ENCODE measurements at places on chromosomes 7 and 10.

DNA sequence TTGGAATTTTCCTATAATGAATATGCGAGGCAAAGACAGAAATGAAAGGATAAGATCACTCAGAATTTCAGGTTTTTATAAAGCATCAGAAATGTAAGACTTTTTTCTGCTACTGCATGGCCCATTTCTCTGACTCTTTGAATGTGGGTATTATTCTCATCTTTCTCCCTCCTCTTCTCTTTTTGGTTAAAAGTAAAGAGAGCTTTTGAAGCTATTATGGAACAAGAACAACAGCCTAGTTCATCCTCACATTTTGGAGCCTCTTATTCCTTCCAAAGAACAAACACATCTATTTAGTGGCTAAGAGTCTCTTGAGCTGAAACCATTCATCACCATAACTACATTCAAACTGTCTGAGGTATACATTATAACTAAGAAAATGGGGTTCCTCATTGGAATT lies 19.4 kb upstream of the ATRNL1 start:
- no peak for DNase-seq

DNA sequence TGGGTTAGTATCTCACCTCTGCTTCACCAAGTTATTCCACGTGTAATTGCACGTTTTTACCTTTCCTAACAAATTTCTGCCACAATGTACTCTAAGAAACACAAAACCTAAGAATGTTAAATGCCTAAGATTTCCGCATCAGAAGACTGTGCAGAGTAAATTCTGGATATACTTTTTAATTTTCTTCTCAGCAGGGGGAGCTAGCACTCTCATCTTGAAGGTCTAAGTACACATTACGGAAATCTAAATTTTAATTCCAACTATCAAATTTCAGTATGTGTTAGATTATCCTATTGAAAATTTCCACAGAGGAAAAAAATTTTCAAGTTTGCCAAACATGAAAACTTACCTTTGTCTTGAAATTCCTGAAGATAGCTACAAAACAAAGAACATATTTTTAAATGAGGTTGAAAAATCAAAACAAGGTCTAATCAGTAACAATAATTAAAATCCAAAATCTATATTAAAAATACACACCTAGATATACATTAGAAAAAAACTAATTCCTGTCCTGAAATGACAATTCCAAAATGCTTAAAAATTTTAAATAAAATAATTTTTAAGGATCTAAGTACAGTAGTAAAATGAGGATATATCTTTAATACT lies 10.5 kb downstream of the SKAP2 start:
- DNase-seq, result no peak

DNA sequence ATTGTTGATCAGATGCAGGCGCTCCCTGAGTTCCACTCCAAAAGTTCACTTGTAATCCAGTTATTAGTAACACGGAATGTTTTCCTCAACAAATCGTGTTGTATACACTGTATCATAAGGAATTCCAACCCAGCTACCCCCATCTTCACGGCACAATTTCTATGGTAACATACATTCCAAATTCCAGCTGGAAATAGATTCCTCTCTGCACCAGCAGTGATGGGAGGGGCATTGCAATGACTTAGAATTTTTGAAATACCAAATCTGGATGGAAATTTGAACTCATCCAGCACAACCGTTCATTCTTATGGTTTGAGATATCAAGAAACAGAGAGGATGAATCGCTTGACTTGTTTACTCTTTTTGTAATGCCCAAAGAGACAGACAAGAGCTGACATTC lies 38.9 kb upstream of the RHEB start:
- no peak for DNase-seq

GRCh38 chr7:95398155-95398940 lies 2.2 kb upstream of the PON3 start:
- DNase-seq, result no peak

DNA sequence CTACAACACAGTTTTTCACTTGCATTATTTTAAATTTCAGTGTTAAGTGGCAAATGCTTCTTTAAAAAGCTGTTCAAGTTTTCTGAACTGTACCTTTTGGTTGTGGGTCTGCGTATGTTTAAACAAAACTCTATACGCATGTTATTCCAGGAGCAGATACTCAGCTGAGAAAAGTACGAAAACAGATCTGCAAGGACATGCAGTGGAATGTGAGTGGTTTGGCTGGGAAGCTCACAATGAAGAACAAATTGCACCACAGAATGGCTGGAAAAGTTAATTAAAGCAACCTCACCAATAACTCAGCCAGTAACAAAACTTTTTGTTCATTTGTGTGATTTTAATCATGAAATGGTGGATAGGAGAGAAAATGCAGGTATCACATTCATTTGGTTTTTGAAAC lies 17.6 kb downstream of the GLI3 start:
- no peak for DNase-seq

DNA sequence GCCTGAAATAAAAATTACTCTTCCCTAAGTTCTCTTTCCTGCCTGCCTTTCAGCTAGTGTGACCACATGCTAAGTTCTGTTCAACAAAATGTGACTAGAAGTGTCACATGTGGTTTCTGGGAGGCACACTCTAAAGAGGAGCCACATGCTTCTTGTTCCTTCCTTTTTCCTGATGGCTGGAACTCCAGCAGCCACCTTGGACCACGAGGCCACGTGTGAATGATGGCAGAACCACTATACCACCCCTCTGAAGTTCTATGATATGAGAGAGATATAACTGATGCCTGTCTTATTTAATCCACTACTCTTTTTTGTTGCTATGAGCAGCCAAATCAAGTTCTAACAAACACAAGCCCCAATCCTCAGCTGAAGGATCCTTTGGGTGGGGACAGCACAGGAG lies 8.1 kb downstream of the PODXL start:
- no peak for DNase-seq

DNA sequence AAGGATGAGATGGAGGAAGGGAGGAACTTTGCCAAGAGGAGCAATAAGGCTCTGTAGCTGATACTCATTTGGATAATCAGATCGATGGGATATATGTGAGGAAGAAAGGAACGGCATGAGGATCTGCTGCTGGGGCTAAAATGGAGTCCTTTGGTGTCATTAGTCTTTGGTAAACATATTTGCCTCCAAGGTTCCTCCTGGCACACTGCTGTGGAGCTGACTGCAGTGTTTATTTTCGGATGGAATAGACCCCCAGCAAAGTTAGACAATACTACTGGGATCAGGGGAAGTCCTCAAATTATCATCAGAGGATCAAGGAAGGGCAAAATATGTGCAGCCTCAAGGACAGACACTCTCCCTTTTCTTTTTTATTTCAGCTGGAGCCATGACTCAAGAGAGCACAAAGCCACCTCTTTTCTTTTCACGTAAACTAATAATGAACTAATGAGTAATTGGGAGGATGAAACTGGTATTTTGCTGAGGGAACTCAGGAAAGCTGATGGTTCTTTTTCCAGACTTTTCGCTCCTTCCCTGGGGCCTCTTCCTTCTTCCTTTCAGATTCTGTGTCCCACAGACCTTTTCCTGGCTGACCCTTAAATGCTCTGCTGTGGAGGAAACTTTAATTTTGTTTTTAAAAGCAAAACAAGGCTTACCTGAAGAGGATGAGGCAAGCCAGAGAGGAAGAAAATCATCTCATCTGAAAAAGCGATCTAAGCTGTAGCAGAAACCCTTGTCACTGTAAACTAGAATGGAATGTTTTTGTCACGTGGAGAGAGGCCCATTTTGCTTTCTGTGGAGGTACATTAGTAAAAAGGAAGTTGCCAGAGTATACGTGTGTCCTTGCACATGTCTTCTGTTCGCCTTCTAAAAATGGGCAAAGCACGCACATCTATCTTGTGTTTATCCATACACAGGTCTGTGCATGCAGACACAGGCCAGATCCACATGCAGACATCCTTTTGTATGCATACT lies 33.3 kb downstream of the LRMDA start:
- no peak for DNase-seq

- no peak for DNase-seq
These were observed 145.7 kb downstream of the EGFR start for GRCh38 chr7:55164527-55164926.

DNA sequence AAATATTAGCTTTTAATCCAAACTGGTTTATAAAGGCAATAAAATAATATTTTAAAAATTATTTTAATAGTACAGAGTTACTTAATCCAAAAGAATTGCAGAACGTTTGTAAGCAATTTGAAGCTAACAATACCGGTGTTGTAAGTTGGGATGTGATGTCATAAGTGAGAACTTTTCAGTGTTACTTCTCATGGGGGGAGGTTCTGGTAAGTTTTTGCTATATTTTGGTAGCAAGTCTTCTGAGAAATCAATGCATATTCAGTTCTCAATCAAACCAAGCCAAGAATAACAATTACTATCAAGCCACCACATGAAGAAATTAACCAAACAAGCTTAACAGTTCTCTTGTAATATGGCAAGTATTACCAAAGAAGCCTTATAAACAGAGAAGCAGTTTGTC lies 147.1 kb upstream of the ASAH2 start:
- no peak for DNase-seq
